ENCODE measurements at places on chromosomes 3 and 15. TPM values are rescaled to one million over a fixed set of nuclear protein-coding genes. Genes with fewer than 3 reads are reported as not detected.

DNA sequence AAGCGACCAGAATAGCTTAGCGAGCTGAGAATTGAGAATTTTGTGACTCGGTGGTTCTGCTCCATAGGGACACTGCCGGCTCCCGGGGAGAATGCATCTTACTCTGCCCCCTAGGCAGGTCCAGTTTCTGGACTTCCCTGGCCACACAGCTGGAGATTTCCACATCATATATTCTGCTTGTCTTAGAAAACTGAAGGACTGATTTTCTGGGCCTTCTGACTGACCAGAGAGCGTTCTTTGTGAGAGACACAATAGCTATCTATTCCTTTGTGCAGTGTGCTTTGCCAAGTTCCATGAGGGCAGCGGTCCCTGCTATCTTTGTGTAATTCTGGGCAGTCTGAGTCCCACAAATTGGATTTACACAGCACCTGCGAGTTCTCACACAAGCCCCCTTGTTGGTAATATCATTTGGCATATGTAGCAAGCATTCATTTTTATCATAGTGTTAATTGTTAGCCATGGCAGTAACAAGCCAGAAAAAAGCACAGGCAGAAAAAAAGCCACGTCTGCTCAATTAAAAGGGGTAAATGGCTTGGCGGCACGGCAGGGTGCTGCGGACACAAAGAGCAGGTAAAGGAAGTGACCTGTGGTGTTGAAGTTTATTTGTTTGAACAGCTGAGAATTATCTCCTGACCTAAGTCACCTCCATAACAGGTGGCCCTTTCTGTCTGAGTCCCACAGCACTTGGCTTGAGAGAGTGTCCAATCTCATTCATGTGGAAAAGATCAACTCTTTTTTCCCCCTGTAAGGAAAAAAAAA is 688.7 kb downstream of the TUSC7 start:
- no peak for DNase-seq

DNA sequence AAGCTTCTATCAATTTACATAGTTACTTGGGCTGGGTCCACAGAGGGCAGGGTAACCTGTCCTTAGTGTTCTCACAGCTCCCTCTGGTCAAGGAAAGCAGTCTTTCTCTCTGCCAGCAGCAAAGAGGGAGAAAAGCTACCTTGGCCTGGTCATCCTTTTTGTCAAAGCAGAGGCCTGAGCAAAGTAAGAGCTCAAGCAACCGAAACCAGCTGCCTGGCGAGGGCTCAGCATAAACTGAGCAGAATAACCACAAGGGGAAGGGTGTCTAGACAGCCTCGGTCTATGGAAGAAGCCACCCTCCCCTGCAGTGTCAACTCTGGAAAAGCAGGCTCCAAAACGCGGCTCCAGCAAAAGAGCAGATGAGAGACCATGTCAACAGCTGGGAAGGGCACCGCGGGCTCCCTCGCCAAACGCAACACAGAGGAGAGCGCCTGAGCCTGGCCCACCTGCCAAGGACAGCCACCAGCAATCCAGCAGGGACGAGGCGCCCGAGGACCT is 17.4 kb downstream of the LRIG1 start:
- no peak for DNase-seq

GRCh38 chr3:174125267-174125824 is 727.8 kb downstream of the NLGN1 start:
- peak; percentile 30 for DNase-seq

ZPLD1 gene
- total RNA-seq, result 74.8 TPM

DNA sequence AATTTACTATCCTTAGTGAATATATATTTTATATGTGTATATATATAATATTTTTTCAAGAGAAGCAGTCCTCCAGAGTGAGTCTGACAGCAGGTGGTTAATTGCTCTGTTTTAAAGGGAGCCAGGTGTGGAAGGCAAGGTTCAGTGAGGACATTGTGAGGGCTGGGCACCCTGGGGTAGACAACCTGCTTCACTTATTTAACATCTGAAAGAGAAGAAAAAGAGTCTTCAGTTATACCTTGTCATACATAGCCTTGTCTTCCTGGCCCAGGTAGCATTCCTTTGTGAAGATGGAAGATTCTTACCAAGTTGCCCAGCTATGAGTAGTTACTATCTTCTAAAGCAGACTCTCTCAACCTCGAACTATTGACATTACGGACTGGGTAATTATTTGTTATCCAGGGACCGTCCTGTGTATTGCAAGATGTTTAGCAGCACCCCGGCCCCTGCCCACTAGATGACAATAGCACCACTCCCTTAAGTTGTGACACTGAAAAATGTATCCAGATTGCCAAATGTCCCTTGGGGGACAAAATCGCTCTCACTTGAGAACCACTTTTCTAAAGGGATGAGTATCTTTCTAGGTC is 336.0 kb upstream of the TRIM42 start:
- no peak for DNase-seq

DNA sequence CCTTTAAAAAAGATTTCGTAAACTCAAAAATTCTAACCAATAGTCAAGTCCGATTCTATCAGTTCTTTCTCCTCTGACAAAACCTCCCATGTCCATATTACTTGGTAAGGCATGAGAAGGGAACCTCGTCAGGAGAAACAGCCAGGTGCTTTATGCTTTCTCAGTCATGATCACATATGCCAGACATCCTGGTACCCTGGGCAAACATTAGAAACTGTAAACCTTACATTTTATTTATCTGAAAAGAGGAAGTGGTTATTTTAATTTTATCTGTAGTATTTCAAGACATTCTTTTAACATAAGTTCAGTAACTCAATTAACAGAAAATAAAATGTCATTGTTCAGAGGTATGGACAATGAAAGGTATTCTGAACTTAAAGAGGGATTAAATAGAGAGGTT is 474.8 kb upstream of the GBE1 start:
- DNase-seq, result no peak

All from renal cortical epithelial cell (primary cell).